SJCRH30 (cell line): ENCODE measurements at places on chromosomes 2 and 18. TPM values are rescaled to one million over a fixed set of nuclear protein-coding genes. Genes with fewer than 3 reads are reported as not detected.

The LRRTM4 gene
- total RNA-seq: not detected in 2 replicates

The SERPINB3 gene
- not detected in 2 replicates for total RNA-seq

The IL1R2 gene
- not detected in 2 replicates for total RNA-seq

The CNGA3 gene
- 0.08 TPM in 1 of 2 replicates, not detected in the other for total RNA-seq

The EML4 gene
- 117 and 128 TPM in 2 replicates for total RNA-seq

The EFHD1 gene
- 18.7 and 20.7 TPM in 2 replicates for total RNA-seq

The DHRS9 gene
- total RNA-seq: not detected in 2 replicates

The TWIST2 gene
- total RNA-seq: not detected in 2 replicates

The COLEC11 gene
- 0.20 and 0.51 TPM in 2 replicates for total RNA-seq

The ADAM23 gene
- 23.5 and 25.0 TPM in 2 replicates for total RNA-seq

The TFCP2L1 gene
- 0.05 and 0.08 TPM in 2 replicates for total RNA-seq

The MYL1 gene
- 2.2 and 3.3 TPM in 2 replicates for total RNA-seq

The C18orf54 gene
- 9.1 and 9.8 TPM in 2 replicates for total RNA-seq

The NEB gene
- 64.0 and 74.9 TPM in 2 replicates for total RNA-seq

The FEV gene
- not detected in 2 replicates for total RNA-seq

The PLA2R1 gene
- total RNA-seq: not detected in 2 replicates

The DSEL gene
- 21.5 and 24.6 TPM in 2 replicates for total RNA-seq

The CKAP2L gene
- 31.0 and 33.7 TPM in 2 replicates for total RNA-seq

The COL3A1 gene
- total RNA-seq: 19.2 and 19.3 TPM in 2 replicates

The EFEMP1 gene
- total RNA-seq: 0.06 TPM in 1 of 2 replicates, not detected in the other

The LONRF2 gene
- total RNA-seq: not detected in 2 replicates

The NFATC1 gene
- total RNA-seq: 4.9 and 5.7 TPM in 2 replicates

The STON1 gene
- total RNA-seq: 12.5 and 13.7 TPM in 2 replicates

The GPR39 gene
- total RNA-seq: 0.16 TPM in 1 of 2 replicates, not detected in the other

The TCF4 gene
- 35.1 and 37.3 TPM in 2 replicates for total RNA-seq

The UGT1A4 gene
- not detected in 2 replicates for total RNA-seq

The LOXHD1 gene
- not detected in 2 replicates for total RNA-seq

The NEU4 gene
- total RNA-seq: 6.8 and 7.5 TPM in 2 replicates

The GTF2A1L gene
- total RNA-seq: 0.40 TPM in 1 of 2 replicates, not detected in the other

The ALPI gene
- total RNA-seq: not detected in 2 replicates

The PLGLB1 gene
- 0.81 and 1.0 TPM in 2 replicates for total RNA-seq

The C2orf42 gene
- total RNA-seq: 16.2 and 16.7 TPM in 2 replicates

The STARD7 gene
- total RNA-seq: 232 and 243 TPM in 2 replicates

The IRS1 gene
- 17.6 and 20.9 TPM in 2 replicates for total RNA-seq

The PIK3C3 gene
- total RNA-seq: 26.4 and 33.5 TPM in 2 replicates

The NOL4 gene
- total RNA-seq: 0.06 and 0.08 TPM in 2 replicates

The EIF5B gene
- 37.2 and 46.6 TPM in 2 replicates for total RNA-seq

The SFT2D3 gene
- 10.0 and 12.7 TPM in 2 replicates for total RNA-seq

The ERCC3 gene
- total RNA-seq: 43.0 and 46.9 TPM in 2 replicates

The TMEFF2 gene
- 5.0 and 7.0 TPM in 2 replicates for total RNA-seq

The CXCR2 gene
- not detected in 2 replicates for total RNA-seq
